NCI-H226 (cell line): ENCODE measurements at places on chromosomes 12 and 14.

DNA sequence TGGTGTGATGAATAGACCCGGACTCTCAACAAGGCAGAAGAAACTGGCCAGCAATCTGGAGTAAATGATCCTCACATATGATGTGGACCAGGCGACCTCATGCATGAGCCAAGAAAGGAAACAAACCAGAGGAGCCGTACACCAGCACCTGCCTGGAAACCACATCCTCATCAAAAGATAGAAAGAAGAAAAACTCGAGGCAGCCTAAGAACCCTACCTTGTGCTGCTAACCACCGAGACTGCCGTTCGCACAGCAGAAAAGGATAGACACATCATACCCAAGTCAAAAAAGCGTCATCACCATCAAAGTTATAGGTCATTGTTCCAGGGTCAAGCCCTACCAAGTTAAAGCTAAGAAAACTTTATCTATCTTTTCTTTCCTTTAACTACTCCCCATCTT lies 66.7 kb downstream of the RESF1 start:
- no peak for DNase-seq

- no peak for DNase-seq
These were observed 9.9 kb downstream of the LRRC74A start for GRCh38 chr14:76836029-76836630.

GRCh38 chr12:47277972-47278448 lies 198.3 kb upstream of the AMIGO2 start:
- peak; percentile 96 for DNase-seq

- DNase-seq, result no peak
These were observed 35.2 kb downstream of the CDC42BPB start for GRCh38 chr14:103022002-103022684.

GRCh38 chr12:89693639-89694202 lies 14.9 kb downstream of the ATP2B1 start:
- peak; percentile 31 for DNase-seq

GRCh38 chr12:51751661-51752060 lies 96.9 kb downstream of the FIGNL2 start:
- DNase-seq, result no peak

GRCh38 chr12:131128556-131128955 lies 174.8 kb downstream of the ADGRD1 start:
- DNase-seq, result no peak

DNA sequence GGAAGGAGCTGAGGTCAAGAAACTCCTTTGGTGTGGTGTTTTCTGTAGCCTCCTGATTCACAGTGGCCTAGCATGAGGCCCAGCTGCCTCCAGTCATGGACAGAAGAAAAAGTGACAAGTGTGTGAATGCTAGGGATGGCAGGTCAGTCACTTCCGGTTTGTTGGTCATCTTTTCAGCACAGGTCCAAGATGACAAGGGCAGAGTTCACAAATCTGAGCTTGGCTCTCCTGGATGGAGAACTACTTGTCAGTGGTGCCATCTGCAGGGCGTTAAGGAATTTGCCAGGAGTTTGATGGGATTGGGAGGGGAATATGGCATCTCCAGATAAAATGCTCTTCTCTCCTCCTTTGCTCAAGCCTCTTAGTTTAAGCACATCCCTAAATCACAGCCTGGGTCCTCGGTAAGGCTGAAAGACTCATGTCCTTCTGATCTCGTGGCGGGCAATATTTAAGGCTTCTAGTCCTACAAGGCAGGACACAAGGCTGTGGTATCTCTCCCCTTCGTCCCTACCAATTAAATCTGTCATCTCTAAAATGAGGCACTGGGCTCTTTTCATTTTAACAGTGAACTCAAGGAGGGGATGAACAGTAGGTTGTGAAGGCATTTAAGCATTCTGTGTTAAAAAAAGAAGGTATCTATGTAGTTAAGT lies 10.0 kb downstream of the TUBA1B start:
- peak; percentile 58 for DNase-seq

GRCh38 chr14:32370714-32371113 lies 41.6 kb downstream of the AKAP6 start:
- peak; percentile 72 for DNase-seq

GRCh38 chr12:57619434-57620244 lies 8.4 kb downstream of the ARHGEF25 start:
- no peak for DNase-seq

DNA sequence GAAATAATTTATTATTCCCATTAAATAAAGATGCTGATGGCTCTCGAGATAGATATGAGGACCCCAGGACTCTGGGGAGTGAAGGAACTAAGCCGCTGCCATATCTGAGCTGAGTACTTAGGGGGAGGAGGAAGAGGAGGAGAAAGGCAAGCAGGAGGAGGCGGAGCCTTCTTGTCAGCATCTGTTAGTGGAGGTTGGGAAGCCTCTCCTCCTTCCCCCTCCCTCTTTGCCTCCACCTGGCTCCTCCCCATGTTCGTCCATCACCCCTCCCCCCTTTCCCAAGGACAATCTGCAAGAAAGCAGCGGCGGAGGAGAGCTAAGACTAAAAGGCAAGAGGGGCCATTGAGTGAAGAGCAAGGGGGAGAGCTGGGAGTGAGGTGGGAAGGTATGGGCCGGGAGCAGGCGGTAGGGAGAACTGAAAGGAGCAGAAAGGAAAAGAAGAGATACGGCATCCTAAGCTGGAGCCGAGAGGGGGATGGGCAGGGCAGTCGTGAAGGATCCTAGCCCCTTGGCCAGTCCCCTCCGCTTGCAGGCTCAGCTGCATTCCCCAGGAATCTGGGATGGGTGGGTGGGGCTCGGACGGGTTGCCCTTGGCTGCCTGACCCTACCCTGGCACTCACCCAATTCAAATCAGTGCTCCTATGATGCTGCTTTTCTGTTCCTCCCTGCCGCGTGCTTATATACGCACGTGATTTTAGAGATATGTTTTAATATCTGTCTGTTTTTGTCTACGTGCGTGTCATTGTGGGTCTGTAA lies at the start of gene PFKM:
PFKM (plus strand) TSS at position 287 of the 756 bp plus-strand sequence. CDS start 3,411 bp downstream, outside the sequence.
- peak; percentile 84 for DNase-seq

GRCh38 chr12:124938108-124938507 lies 23.7 kb upstream of the UBC start:
- DNase-seq, result no peak

GRCh38 chr14:36516719-36517241 lies 3.3 kb downstream of the NKX2-1 start:
- DNase-seq, result no peak

DNA sequence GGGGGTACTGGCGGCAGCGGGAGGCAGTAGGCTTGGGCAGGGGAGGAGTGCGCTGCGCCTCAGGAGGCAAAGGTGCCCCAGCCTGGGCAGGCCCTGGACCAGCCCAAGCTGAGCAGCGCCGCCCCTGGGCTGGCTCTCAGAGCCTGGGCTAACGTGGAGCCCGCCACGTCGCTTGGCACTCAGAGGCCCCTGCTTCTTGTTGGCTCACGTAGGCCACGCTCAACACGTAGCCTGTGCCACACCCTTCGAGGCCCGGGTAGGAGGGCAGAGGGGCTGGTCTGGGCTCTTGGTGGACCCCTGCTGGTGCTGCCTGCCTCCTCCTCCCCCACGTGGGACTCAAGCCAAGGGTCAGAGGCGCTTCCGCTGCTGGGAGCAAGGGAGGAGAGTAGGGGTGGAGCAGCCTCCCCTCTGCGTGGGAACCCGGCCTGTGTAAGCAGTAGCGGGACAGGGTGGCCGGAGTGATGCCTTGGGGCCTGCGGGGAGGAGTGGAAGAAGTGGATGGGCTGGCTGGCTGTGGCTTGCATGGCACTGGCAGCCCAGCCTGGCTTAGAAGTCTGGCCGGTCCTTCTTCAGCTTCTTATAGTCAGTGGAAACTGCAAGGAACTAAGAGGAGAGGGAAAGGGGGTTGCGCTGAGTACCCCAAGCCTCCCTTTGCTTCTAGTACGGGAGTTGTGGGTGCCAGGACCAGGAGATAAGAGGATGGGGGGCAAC lies 5.7 kb downstream of the SHMT2 start:
- DNase-seq, result peak; percentile 71

- no peak for DNase-seq
These were observed 126.2 kb downstream of the RFLNA start for GRCh38 chr12:124420996-124421674.

- no peak for DNase-seq
These were observed 42.4 kb upstream of the EMP1 start for GRCh38 chr12:13154027-13154538.

- DNase-seq, result no peak
These were observed 30.5 kb upstream of the REP15 start for GRCh38 chr12:27665704-27666103.
